Mucosa of gallbladder (tissue), 1 donor: ENCODE measurements at places on chromosomes 7 and 10. TPM values are rescaled to one million over a fixed set of nuclear protein-coding genes. Genes with fewer than 3 reads are reported as not detected.

DNA sequence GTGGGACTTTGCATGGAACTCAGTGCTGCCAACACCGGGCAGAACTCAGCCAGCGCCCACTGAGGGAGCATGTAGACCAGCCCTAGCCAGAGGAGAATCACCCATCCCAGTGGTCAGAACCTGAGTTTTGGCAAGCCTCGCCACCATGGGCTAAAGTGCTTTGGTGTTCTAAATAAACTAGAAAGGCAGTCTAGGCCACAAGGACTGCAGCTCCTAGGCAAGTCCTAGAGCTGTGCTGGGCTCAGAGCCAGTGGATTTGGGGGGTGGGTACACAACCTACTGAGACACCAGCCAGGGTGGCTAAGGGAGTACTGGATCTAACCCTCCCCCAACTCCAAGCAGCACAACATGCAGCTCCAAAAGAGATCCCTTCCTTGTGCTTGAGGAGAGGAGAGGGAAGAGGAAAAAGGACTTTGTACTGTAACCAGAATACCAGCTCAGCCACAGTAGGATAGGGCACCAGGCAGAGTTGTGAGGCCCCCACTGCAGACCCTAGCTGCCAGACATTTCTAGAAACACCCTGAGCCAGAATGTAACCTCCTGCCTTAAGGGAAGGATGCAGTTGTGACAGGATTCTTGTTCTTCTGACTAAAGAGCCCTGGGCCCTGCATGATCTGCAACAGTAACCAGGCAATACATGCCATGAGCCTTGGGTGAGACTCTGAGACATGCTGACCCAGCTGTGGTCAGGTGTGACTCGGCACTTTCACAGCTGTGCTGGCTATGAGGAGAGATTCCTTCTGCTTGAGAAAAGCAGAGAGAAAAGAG is 24.4 kb downstream of the GSDME start:
- no peak for DNase-seq

DNA sequence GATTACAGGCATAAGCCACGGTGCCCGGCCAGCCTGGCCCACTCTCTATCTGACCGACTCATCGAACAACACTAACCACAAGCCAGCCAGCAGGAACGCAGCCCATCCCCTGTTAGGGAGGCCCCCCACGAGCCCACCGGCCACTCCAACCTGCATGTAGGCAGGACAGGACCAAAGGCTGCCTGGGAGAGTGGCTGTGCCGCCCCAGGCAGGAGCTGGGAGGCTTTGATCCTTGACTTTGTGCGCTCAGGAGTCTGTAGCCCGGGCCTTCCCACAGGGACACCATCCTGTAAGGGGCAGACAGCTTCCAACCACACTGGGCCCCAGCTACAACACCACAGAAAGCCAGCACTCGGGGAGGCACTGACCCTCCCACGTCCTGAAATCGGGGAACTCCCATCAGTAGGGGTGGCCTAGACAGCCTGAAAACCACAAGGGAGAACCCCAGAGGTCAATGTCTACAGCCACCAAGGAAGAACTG is 29.4 kb downstream of the GRID1 start:
- DNase-seq: no peak

Gene CPSF4
- 29.0 TPM for total RNA-seq

DNA sequence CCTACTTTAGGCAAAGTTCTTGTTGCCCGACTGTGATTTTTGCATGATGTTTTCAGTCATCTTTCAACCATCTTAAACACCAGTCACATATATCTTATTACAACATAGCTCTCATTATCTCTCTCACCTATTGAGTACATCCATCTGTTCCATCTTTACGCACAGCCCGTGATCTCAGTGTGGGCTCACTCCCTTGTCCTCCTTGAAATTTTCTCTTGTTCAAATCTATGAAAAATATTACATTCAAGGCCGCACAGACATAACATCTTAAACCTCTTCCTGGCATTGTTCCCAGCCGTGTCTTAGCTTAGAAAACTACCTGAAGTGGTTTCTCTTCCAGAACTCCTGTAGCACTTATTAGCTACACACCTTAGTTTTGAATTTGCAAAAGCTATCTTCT is 32.6 kb downstream of the NET1 start:
- no peak for DNase-seq

Gene WDFY4
- total RNA-seq: 8.7 TPM

Gene VWA2
- total RNA-seq: 0.75 TPM
